ENCODE measurements at places on chromosomes 5 and 9.

- no peak for DNase-seq
Measured at GRCh38 chr9:94554439-94555331, at the start of gene PCAT7. Gene PCAT7 (plus strand): TSS chr9:94555083.

DNA sequence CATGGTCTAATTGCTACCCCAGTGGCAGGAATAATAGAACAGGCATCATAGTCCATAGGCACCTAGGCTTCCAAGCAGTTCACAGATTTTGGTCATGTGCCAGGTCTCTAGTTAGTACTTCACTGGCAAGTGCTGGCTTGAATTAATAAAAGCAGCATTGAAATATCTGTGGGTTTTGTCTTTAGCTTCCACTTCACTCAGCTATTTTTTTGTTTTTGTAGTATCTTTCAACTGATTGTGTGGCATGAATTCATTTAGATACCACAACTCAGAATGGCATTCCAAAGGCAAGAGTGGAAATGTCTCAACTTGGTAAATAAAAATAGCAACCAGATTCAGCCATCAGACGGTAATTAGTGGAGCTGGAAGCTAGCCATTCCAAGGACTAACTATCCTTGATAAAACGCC, 27.9 kb upstream of the ITGA2 start:
- DNase-seq, result no peak

- DNase-seq, result no peak
Measured at GRCh38 chr5:96302174-96302738, 130.8 kb downstream of the PCSK1 start.

GRCh38 chr5:136364307-136364706, 1.0 kb downstream of the TRPC7 start:
- DNase-seq, result no peak

- DNase-seq, result no peak
Measured at GRCh38 chr5:173010021-173010420, 26.4 kb downstream of the ATP6V0E1 start.

DNA sequence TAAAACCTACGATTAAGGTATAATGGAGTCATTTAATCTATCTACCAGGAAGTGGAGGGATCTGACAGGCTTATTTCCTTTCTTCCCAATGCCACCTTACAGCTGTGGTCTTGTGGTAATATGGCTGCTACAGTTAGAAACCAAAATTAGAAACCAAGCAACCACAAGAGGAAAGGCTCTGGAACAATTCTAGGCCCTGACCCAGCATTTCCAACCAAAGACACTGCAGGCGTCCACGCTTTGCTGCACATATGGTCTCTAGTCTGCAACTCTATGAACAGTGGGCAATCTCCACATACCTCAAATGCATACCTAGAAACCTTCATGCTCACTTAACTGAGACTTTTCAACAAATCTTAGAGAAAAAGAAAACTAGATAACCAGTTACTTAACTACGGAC, 339.1 kb downstream of the NFIB start:
- no peak for DNase-seq

GRCh38 chr9:131419716-131420115, 25.8 kb downstream of the PRRC2B start:
- DNase-seq, result no peak

DNA sequence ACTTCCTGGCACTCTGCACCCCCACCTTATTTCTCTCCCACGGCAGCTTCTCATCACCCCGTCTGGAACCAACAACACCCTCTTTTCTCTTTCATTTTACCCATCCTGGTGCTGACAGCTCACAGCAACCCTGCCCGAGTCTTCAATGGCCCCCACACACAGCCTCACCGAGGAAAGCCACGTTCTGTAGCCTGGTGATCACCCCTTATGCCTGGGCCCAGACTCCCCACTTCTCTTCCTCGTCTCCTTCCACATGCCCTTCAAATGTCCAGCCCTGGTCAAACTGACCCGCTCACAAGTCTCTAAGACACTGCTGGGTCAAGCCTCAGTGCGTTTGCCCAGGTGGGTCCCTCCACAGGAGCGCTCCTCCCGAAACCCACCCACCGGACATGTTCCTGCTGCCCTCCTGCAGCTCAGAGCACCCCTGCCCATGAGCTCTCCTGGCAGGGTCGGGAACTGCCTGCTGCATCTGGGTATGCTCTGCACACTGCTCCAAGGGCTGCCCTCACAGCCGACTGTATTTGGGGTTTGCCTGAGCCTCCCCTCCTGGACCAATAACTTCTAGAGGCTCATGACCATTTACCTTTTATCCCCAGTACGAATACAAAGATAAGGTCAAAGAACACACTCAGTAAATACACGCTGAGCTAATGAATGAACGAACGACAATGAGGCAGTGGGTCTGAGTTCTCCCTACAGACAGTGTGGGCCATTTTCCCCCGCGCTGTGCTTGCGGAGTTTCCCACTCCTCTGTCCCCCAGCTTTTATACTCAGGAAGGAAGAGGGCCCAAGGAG, 154.7 kb upstream of the PHYKPL start:
- no peak for DNase-seq

DNA sequence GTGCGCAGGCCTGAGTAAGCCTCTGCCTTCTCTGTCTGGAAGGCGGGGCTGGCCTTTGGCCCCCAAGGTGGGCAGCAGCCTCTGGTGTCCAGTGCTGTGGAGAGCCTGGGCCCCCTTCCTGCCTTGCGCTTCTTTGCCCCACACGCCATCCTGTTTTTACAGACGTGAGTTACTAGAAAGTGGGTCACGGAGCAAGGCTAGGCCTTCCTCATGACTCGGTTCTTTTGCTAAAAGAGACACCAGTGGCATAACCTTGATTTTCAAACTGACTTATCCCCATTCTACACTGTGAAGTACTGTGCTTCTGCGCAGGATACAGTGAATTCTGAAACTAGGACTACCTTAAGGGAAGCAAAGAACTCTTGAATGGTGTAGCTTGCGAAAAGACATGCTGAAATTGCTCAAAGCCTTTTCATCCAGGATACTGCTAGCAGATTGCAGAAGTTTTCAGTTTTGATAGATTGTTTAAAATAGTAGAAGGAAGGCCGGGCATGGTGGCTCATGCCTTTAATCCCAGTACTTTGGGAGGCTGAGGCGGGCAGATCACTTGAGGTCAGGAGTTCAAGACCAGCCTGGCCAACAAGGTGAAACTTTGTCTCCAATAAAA, 7.2 kb downstream of the ROPN1L start:
- DNase-seq, result no peak

DNA sequence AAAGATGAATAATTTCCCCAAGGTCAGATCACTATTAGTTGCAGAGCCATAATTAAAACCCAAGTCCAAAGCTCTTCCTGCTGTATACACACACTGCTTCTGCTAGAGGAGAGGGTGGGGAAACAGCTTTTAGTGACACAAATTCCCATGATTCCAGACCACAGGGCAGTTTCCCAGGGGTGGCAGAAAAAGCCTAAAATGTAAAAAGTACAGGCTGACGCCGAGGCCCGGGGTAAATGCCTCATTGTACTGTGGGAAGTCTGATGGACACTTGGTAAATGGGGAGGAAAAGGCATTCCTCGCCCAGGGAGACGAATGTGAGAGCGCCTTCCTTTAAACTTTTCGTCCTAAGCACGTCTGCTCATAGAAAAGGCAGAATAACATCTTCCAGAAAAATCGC, 65.7 kb downstream of the DENND1A start:
- DNase-seq, result no peak

DNA sequence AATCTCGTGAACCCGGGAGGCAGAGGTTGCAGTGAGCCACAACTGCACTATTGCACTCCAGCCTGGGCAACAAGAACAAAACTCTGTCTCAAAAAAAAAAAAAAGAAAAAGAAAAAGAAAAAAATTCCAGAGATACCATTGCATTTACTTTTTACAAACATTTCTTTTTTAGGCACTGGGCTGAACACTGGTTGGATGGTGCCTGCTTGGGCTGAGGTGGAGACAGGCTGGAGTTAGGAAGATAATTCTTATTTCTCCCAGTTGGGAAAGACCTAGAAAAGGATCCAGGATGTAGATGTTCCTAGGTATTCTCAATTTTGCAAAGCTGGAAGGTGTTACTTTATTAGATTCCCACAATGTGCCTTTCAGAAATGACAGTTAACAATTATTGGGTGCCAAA, 49.9 kb upstream of the JMY start:
- DNase-seq, result no peak

DNA sequence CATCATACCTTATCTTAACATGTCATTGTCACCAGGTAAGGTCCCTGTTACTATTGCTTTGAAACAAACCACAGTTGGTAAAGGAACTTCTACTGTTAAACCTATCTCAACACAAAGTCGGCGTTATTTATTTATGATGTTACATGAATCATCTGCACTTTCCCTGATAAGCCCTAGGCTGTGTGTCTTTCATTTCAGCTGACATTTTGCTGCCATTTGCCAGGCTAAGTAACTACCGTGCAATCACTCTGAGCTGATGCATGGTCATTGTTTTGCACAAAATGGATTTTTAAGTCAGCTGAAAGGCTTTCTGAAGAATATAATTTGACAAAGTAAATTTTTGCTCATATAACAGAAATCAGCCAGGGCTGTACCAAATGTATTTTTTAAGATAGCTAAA, 546.5 kb downstream of the ZNF608 start:
- no peak for DNase-seq

GRCh38 chr9:93097511-93098201, 1.6 kb downstream of the CARD19 start:
- DNase-seq, result no peak

DNA sequence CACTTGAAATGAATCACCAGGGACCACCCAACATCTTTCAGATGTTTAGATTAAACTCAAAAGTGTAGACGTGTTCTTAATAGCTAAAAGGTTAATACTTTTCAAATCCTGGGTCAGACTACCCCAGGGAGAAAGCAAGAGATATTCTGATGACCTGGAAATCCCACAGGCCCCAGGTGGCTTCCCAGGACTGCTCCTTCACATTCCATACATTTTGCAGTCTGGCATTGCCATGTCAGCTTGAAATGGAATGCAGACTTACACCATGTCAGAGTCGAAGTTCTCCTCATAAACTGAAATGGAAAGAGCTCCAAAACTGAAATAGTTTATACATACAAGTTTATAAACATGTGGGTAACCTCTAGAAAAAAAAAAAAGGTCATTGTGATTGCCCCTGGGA, 61.5 kb downstream of the TMEM167A start:
- DNase-seq, result no peak

- no peak for DNase-seq
Measured at GRCh38 chr5:56862909-56863308, 46.5 kb upstream of the SETD9 start.

DNA sequence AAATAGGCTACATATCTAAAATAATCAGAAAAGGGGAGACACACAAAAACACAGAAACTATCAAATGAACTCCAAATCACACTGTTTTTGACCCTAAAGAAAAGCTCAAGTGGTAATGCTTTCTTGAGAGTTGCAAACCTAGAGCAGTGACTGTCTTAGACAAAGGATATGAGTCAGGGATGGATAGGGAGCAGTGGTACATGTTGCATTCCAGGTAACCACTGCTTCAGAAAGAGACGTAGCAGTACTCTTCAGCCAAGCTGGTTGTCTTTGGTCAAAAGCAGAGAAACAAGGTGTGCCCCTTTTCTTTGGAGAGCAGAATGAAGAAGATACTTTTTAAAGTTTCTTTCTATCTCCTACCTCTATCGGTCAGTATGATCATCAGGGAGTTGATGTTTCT, 1003.6 kb downstream of the CDH9 start:
- DNase-seq, result no peak

GRCh38 chr5:155587458-155587857, 573.9 kb downstream of the KIF4B start:
- DNase-seq, result no peak

DNA sequence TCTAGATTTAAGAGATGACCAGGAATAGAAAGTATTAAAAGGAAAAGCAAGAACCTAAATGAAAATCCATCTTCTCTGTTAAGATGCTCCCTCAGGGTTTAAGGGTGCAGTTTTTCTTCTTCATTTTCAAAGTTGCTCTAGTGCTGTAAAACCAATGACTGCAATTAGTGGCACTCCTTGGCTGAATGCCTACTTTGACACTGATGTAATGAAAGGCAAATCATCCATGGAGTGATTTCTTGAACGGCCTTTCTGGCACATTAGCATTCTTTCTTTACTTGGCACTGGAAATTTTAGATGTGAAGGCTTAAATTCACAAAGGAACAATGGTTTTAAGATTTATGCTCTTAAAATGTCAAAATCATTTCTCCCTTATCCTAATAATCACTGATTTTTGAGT, 19.3 kb upstream of the ISCA1 start:
- DNase-seq, result no peak

DNA sequence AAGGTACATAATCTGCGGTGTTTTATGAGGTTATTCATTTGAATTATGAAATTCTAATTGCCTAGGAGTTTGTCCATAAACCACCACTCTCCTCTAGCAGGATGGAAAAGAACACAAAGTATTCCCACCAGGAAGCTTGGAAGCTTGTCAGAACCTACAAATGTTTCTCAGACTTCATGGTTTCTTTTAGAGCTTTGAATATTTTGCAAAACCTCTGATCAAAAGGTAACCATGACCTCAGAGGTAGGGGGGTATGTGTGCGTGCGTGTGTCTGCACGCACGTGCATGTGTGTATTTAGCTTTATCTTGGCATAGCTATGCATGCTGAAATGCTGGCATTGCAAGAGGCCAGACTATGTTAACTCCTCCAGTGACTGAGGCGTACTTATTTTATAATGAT, 847.0 kb downstream of the TLE1 start:
- DNase-seq, result no peak

- DNase-seq, result no peak
Measured at GRCh38 chr5:76529464-76530344, 93.5 kb downstream of the F2RL2 start.

DNA sequence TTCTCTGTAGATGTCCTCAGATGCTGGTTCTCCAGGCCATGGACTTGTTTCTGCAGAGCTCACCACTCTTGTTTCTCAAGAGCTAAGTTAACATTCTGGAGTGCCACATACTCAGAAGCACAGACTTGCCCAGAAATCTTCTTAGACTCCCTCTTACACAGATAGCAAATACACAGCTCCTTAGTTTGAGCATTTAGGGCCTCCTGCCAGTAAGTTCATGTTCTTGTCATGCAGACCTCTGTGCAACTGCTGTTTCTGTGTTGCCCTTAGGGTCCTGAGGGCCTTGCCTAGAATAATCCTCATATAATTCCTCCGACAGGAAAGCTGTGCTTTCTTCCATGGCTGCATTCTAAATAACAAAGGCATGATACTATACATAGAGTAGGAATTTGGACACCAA, 1.3 kb upstream of the PTPDC1 start:
- DNase-seq, result no peak

DNA sequence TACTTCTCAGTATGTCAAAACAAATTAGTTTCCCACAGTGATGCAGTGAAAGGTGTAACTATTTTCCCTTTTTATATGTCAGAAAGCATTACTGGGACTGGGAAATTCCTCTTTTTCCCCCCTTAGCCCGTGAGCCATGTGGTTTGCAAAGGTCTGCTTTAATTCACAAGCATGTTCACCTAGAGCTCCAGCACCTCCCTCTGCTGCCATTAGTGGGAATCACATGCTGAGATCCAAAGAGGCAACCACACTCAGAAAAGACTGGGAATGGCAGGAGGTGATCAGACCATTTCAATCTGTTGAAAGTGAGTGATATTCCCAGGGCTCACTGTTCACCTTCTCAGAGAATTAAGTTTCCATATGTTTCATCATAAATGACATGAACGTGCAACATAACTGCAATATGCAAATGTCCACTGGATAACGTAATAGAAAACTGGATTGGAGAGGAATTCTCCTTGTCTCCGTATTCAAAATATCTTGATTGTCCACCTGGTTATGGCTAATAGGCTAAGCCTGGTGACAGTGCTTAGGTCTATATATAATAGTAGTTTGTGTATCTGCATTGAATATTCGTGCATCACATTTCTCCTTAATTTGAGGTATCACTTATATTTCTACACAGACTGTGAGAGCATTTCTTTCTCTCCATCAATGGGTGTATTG, 703.5 kb upstream of the WWC1 start:
- no peak for DNase-seq

All from activated naive CD4-positive, alpha-beta T cell (primary cell).